ENCODE measurements at places on chromosomes 4 and X.

GRCh38 chr4:166625018-166625637 is 609.2 kb downstream of the SPOCK3 start:
- DNase-seq = no peak

GRCh38 chr4:73852771-73853170 is 325 bp upstream of the PF4V1 start:
- no peak for DNase-seq

- DNase-seq = no peak
These were observed 511 bp upstream of the DUSP21 start for GRCh38 chrX:44843318-44843702.

GRCh38 chrX:39144323-39144722 is 343.1 kb downstream of the MID1IP1 start:
- no peak for DNase-seq

GRCh38 chr4:41638203-41638602 is 100.2 kb downstream of the LIMCH1 start:
- DNase-seq = no peak

GRCh38 chr4:151677193-151677592 is 83.6 kb downstream of the GATB start:
- no peak for DNase-seq

DNA sequence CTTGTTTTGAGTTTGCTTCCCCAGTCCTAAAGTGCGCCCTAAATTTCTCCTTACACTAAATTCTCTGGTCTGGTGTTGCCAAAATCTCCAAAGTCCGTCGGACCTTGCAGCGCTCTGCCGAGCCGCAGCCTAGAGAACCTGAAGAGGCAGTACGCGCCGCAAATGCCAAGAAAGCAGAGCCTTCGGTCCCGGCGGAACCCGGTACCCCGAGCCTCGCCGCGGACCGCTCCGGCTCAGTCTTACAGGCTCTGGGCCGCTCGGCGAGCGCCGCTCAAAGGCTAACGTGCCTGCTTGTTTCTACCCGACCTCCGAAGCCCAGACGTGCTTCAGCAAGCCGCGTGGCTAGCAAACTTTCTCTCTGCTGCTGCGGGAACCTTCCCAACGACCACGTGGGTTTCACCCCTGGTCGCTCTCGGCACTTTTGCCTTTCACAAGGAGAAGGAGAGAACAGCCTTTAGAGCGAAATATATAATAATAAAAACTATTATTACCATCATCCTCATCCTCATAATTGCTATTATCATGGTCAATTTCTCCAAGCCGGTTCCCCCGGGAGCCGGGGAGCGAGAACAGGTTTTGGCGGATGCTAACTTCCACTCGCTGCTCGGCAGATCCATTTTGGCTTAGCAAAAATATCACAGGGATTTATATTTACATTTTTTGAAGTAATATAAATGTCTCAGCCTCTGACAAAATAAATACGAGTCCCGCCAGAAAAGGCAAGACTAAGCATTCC is 2.2 kb upstream of the HTR2C start:
- no peak for DNase-seq

DNA sequence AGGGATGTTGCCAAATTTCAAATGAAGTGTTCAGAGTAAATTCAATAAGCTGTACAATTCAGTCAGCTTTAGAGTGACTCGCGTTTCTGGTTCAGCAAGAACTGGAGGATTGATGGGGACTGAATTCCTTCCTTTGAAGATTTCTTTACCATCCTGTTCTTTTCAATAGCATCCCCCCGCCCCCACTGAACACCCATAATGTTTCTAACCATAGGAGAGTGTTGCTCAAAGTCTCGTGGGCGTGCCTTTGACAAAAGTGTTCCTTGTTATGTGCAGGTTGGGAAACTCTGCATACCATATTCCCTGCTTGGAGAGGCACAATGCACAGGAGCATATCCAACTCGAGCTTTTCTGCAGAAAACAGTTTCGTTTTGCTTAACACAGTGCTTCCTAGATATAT is 323.5 kb upstream of the CASK start:
- DNase-seq = no peak

DNA sequence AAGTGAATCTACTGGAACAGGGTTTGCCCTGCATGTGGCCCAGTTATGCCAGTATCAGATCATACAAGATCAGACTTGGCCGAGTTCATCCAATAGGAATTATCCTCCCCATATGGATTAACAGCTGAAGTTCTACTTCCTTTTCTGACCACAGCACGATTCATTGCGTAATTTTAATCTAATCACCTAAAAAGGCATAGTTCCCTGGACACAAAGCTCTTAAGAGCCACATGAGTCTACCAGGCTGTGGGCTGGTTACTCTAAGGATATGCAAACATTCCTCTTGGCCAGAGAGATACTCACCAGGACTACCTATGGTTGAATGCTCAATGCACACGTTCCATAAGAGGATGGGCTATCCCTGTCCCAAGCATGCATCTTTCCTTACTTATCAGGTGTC is 46.9 kb downstream of the CHST7 start:
- no peak for DNase-seq

DNA sequence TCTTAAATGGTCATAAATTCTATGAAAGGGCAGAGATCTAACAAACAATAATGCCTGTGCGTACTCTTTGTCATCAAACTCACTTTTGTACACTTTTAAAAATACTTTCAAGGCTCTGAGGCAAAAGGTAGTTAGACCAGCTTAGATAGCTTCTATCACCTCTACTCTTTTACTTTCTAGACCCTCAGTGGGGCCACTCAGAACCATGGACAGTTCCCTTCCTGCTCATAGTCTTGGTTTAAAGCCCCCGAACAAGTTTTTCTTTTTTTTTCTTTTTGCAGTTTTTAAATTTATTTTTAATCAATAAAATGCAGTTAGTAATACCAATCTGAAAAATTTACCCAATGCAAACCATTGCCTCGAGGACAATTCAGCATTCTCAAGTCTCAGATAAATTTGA is 460.5 kb upstream of the CNKSR2 start:
- DNase-seq = no peak

GRCh38 chr4:85084371-85085094 is 118.0 kb upstream of the WDFY3 start:
- no peak for DNase-seq

GRCh38 chr4:1500231-1500965 is 94.2 kb upstream of the NKX1-1 start:
- no peak for DNase-seq

GRCh38 chr4:6275351-6275750 is 5.7 kb downstream of the WFS1 start:
- DNase-seq = no peak

GRCh38 chrX:48826135-48826875 is at the start of gene ERAS:
Gene ERAS, plus strand, starts transcription at chrX:48826513. Its CDS starts 2,611 bp downstream, at chrX:48829124.
- DNase-seq = no peak

- no peak for DNase-seq
These were observed 54.0 kb downstream of the TBC1D9 start for GRCh38 chr4:140702096-140702757.

DNA sequence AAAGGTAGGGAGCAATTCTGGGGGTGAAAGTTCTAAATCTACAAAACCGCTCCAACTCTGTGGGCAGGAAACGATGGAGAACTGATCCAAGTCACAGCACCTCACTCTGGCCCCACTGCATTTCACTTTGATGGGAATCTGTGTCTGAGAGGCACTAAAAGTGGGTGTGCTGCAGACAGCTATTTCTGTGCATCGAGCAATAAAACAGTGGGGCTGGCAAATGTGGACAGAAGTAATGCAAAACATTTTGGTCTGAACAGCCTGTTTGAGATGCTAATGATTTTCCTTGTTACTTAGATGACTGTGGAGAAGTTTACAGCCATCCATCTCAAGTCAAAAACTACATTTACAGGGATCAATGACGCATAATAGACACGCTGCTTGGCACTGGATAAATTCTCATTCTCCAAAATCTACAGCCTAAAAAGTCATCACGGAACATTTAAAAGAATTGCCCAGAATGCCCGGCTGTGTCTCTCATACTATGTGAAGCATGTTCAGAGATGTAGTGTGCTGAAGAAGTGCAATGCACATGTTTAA is 1671.6 kb upstream of the TENM3 start:
- no peak for DNase-seq

- DNase-seq = no peak
These were observed 334.6 kb downstream of the PCDH10 start for GRCh38 chr4:133483600-133484246.

DNA sequence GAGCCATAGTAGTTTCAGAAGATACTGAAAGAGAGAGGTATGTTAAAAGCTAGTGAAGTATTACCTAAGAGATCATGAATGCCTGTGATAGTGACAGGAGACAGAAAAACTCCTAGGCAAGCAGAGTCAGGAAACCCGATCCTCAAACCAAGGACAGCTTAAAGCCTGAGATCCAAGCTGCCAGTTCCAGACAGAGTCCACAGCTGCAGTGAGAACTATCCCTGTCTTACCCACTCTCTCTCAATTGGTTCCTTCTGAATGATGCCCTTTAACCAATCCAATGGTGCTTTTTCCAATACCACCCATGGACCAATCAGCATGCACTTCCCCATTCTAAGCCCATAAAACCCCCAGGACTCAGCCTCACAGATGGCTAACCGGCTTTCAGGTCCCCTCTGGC is 90.4 kb upstream of the PCDH10 start:
- DNase-seq = no peak

GRCh38 chr4:179353786-179354185 is 1911.5 kb upstream of the AGA start:
- DNase-seq = no peak

DNA sequence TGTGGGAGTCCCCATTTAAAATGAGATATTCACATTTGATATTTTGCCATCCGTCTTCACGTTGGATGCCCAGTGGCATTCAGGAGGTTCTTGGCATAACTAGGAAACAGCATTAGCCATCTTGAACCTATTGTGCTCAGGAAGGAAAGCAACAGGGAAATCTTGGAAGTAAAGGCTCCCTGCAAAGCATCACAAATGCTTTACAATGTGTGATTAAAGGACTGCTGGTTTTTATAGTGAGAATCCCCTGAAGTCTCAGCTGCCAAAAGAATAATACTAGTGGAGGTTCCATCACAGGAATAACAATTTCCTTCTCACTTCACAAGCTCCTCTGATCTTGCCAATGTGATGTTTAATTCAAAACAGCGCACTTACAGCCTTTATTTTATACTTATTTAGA is 49.7 kb upstream of the NPNT start:
- no peak for DNase-seq

DNA sequence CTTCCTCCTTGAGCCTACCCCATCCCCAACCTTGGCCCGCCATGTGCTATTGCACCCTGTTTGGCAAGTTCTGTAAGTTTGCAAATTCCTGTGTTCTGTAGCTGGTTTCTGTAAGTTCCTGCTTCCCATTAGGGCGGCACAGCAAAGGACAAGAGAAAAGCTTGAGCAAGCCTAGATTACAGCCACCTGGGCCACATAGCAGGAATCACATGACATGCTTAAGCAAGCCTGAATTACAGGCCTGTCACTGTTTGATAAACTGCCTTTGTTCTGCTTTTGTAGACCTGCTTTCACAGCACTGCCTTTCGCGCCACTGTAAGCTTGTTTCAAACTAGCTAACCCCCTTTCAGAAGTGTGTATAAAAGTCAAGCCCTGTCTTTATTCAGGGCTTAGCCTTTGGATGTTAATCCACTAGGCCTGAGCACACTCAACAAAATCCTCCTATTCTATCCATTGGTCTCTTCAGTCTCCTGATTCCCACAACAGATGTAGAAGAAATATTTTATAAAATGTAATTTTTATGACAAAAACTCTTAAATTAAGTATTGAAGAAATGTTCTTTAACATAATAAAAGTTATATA is 906.8 kb upstream of the NDST4 start:
- no peak for DNase-seq

- no peak for DNase-seq
These were observed 1.5 kb downstream of the GRID2 start for GRCh38 chr4:92305148-92305877.

DNA sequence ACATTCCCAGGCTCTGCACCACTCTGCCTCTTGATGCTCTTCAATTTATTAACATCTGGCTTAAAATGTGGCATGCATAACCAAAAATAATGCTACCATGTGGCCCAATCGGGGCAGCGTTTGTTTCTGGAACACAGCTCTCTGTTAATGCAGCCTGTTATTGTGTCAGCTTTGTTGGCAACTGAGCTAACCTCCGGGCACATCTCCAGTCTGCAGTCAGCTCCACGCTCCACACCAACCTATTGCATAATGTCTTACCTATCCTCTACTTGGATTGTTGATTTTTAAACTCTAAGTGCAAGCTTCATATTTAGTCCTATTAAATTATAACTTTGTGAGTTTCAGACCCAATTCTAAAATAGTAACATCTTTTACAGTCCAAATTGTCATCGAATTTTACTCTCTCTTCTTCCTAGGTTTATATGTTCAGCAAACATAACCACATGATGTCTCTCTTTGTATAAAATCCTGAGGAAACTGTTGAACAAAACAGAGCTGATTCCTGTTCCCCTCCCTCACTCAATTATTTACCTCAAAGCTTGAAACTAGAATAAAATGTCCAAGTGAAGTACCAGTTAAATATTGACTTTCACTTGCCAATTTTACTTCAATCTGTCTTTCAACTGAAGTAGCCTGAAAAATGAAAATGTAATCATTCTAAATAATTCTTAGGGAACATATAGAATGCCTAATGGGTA is 92.2 kb upstream of the RAPGEF2 start:
- DNase-seq = no peak

GRCh38 chr4:17117746-17118145 is 219.3 kb upstream of the LDB2 start:
- DNase-seq = no peak

DNA sequence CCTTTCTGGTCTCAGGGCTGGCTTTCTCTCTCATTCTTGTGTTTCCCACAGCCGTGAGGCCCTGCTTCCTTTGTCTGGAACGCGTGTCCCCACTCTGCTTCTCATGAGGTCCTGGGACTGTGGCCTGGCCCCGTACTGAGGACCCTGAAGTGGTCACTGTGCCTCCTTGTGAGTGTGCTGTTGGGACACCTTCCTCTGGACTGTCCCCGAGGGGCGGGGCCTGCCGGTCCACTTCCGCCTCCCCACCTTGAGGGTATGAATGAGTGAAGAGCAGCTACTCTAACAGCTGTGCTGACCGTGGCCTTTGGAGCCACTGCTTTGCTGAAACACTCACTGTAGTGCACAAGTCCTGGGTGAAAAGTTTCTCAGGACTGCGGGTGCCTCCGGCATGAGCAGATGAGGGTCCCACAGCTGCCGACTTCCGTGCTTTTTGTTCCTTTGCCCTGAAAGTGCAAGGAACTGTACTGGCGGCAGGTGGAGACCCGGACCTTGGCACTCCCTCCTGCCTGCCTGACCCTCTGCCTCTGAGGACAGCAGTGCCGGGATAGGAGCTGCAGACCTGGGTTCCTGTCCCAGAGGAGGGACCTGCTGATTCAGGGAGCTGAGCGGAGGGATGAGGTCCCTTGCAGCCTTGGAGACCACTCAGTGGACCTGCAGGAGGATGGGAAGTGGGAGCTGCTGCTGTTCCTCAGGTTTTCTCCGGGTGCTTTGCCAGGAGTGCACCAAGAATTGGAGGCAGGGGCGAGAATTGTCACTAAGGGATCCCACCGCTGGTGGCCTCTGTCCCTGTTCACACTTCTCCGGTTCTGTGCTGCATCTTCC is 38.0 kb downstream of the HTT-AS start:
- DNase-seq = no peak

DNA sequence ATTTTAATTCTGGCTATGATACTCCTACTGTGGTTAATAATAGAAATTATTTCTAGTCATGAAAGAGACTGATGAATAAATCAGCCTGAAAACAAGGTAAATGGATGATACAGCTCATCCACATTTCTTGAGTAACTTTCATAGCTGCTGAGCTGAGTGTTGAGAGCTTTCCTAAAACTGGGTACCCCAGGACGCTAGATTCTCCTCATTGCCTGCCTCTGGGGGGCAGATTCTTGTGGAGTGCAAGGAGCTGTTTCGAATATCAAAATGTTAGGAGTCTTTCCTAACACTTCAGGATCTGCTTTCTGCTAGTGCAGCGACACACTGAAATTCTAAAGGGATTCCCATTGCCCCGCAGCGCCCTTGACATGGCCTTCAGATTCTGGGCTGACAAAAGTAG is 2.1 kb downstream of the MND1 start:
- no peak for DNase-seq
